ENCODE measurements at places on chromosomes 7 and 10. TPM values are rescaled to one million over a fixed set of nuclear protein-coding genes. Genes with fewer than 3 reads are reported as not detected.

Gene NUDT5
- total RNA-seq, result 43.6 TPM

Gene AGAP9
- total RNA-seq, result 1.6 TPM

Gene RBP3
- total RNA-seq, result not detected

Gene BMPER
- total RNA-seq, result 4.9 TPM

All from dermis microvascular lymphatic vessel endothelial cell (primary cell).